Activated naive CD4-positive, alpha-beta T cell treated with anti-CD3 and anti-CD28 coated beads, Interleukin-2, amount 10 ng/mL, durations not matched to agents 7 days and 5 days (primary cell): ENCODE measurements at places on chromosomes 2 and 18.

GRCh38 chr2:239157269-239157668, 243.6 kb downstream of the HDAC4 start:
- DNase-seq, result peak; percentile 15

GRCh38 chr2:181594322-181594721, 62.6 kb downstream of the CERKL start:
- DNase-seq, result no peak

GRCh38 chr2:32565902-32566301, 61.9 kb upstream of the TTC27 start:
- no peak for DNase-seq

GRCh38 chr2:78521938-78522337, 503.6 kb upstream of the REG3G start:
- DNase-seq, result no peak

- no peak for DNase-seq
Measured at GRCh38 chr2:37230581-37230980, 815 bp downstream of the CEBPZ start.

GRCh38 chr2:69200107-69200520, 186.9 kb downstream of the GFPT1 start:
- no peak for DNase-seq

DNA sequence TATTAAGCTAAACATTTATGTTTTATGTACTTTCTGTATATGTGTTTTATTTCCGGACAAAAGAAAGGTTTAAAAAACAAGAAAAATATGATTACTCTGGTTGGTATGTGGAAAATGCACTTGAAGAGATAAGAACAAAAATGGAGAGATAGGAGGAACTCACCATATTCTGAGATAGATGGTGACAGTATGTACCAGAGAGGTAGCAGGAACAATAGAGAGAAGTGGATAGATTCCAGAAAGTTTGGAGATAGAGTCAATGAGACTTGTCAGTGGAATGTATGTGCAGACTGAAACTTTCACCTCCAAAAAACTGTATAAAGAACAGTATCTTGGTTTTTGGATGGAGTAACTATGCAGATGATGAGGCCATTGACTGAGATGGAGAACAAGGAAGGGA, 105.6 kb upstream of the FSHR start:
- DNase-seq, result no peak

DNA sequence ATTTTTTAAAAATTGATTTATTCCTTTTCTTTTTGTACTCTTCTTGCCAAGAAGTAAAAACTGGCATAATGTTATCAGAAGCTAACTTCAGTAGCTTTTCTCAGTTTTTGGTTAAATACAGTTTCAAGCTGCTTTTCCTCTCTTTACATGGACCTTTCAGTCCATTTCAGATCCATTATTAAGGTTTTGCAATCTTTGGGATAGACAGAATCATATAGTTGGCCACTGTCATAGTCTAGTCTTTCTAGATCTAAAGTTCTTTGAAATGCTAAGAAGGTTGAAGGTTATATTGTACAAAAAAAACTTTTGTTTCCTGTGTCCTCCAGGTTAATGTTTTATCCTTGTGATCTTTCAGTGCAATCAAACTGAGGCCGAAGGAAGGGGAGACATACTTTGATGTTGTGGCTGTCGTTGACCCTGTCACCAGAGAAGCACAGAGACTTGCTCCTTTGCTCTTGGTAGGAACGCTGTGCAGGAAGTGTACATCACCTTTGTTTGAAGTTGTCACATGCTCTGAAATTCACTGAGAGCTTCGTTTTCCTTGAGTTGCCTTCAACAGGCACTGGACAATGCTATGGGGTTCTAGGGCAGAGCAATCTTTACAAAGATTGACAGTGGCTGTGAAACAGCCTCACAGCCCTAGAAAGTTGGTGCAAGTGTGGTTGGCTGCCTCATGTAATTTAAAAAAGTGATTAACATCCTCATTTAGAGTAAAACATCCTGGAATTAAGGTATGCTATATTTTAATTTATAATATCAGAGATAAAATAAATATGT, 79.1 kb downstream of the UGGT1 start:
- no peak for DNase-seq

- no peak for DNase-seq
Measured at GRCh38 chr18:48616484-48617255, 77.8 kb downstream of the CTIF start.

DNA sequence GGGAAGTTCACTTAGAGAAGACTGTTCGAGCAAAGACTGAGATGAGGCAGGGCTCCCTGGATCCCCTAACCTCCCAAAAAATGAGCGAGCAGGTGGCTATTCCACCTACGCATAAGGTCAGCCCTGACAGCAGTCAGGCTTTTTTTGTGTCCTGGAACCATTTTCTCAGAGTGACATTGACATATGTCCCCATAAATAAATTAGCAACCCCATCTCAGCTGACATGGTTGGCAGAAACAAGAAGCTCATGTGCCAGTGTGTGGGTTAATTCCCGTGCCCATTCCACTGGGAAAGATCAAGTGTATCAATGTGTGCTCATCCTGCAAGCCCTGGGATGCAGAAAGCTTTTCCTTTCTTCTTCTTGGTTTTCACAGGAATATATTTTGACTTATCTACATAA, 740.4 kb upstream of the CELF4 start:
- no peak for DNase-seq

DNA sequence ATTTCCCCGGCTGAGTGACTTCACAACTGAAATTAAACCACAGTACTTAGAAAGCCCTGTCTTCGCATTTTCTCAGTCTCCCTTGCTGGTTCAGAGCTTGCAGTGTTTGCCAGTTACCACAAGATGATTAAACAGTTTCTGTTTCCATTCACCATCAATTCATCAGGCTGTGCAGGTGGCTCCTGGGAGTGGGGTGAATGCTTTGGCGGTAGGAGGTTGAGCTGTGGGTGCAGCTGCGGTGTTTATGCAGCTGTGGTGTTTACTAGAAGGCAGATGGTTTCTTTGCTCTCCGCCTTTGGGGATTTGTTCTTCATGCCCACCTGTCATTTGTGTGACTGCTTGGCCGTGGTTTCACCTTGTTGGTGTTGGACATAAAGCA, 16.1 kb downstream of the ACOXL start:
- DNase-seq, result peak; percentile 87

- DNase-seq, result peak; percentile 34
Measured at GRCh38 chr2:70686577-70687460, 81.2 kb downstream of the ADD2 start.

- no peak for DNase-seq
Measured at GRCh38 chr2:101942851-101943250, 48.9 kb upstream of the IL1R2 start.

DNA sequence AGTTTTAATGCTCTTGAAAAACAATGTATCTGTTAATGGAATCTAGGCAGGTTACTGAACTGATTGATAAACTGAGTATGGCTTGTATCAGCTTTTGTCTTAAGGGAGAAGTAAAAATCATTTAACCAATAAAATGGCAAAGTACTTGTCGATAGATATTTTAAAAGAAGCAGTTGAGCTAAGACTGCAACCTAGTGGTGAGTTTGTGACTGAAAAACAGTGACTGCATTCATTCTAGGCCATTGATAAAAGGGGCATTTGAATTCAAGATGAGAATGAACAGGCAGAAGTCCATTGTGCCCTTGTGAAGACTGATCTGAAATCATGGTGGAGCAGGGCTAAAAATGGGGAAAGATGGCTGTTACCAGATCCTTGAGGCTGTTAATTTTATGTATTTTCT, 59.4 kb upstream of the MSTN start:
- no peak for DNase-seq
